Common myeloid progenitor, CD34-positive (primary cell): ENCODE measurements at places on chromosomes 5 and 9.

- no peak for DNase-seq
These were observed 208.2 kb downstream of the ZNF608 start for GRCh38 chr5:124538191-124538590.

GRCh38 chr5:148938522-148938882 is 112.1 kb downstream of the ADRB2 start:
- DNase-seq = no peak

DNA sequence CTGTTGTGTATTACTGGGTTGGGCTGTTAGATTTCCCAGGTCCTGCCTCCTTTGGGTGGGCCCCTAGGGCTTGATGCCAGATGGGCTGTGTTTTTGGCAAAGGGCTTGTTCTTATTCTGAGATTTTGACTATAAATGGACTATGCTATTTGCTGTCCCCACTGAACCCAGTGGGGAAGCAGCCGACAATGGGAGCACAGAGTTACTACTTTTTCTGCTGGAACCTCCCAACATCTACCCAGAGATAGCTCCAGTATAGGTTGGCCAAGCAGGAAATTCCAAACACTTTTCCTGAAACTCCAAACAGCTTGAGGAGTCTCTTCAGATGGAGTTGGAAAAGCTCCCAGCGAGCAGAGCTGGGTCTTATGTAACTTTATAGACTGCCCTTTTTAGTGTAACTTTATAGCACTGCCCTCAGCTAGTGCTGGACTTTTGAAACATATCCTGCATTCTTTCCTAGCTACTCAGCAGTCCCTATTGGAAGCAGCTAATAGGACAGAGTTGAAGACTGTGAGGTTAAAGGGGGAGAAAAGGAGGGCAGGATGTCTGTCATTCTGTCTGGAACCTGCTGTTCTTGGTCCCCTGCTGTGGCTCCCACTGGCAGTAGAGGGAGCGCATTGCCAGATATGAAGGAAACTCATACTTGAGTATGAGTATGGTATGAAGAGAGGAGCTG is 21.0 kb downstream of the RUSC2 start:
- no peak for DNase-seq

GRCh38 chr9:134641173-134641989 is at the start of gene COL5A1:
Gene COL5A1 (plus strand): TSS chr9:134641803. CDS start chr9:134642188, 385 bp downstream.
- DNase-seq = peak; percentile 87

DNA sequence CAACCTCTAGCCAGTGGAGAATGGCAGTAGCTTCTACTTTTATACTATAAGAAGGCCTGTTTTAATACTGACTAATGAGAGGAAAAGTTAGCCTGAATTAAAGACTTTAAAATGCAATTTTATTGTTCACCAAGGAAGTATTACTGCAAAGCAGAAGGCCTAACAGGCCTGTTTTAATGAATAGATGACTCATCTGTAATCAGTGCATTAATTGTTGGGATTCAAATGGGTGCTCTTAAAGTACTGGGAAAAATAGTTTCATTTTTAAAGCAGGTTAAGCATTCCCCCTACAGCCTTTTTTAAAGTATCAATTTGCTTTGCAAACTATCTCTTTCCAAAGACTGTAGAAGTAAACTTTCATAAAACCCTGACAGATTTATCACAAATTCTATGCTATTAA is 147.7 kb downstream of the SIL1 start:
- DNase-seq = no peak
